Right hindlimb (tissue), 1 donor: ENCODE measurements at places on chromosomes 5 and 9.

DNA sequence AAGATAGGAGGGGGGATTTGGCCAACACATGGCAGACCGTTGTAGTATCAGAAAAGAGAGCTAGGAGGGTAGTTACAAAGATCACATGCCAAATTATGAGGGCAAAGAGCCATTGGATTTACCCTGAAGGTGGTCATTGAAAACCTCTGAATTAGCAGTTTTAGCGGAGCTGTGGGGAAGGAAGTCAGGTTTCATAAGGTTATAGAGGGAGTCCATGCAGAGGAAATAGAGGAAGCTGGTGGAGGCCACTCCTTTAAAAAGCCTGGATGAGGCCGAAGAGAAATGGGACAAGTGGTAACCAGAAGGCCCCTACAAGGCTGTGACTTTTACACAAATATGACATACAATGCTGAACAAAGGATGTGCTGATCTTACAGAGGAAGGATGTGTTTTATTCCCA is 13.2 kb downstream of the DOCK8 start:
- DNase-seq: no peak

GRCh38 chr9:110125207-110125751 is 82.7 kb downstream of the C9orf152 start:
- DNase-seq: peak; percentile 92

DNA sequence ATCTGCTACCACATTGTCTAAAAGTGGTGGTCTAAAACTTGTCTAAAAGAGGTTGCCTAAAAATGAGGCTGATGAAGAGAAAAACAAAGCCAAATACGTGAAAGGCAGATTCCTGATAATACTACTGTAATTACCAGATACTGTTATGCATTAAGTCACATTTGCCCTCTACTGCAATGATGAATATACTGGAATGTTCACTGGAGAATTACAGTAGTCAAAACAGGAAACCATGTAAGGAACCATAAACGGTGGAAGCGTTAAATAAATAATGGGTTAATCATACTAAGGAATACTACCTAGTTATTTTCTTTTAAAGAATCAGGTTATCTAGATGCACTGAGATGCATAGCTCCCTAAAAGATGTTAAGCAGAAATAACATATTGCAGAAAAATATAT is 201.3 kb downstream of the MCTP1 start:
- DNase-seq: no peak

- no peak for DNase-seq
Observed at GRCh38 chr9:4055032-4055431, 244.8 kb downstream of the GLIS3 start.

DNA sequence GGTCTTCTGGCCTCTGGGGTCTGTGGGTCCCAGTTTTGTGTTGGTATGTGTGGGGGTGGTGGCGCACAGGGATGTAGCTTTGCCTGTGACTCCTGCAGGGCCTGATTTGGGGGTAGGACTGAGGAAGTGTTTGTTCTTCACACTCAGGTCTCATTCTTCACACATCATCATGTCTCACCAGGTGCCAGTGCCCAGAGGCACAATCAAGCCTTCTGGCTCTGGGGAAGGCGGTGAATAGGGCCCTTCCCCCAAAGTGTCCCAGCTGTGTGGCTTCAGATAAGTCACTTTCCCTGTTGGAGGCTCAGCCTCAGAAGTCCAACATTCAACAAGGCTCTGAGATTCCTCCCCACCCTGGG is 5.1 kb downstream of the DBN1 start:
- no peak for DNase-seq
